Stimulated activated CD4-positive, alpha-beta T cell treated with anti-CD3 and anti-CD28 coated beads, Interleukin-15, amount 100 ng/mL, for 1 hour (primary cell): ENCODE measurements at places on chromosomes 5 and 9.

GRCh38 chr5:78993165-78993564 lies 8.1 kb upstream of the ARSB start:
- no peak for DNase-seq

DNA sequence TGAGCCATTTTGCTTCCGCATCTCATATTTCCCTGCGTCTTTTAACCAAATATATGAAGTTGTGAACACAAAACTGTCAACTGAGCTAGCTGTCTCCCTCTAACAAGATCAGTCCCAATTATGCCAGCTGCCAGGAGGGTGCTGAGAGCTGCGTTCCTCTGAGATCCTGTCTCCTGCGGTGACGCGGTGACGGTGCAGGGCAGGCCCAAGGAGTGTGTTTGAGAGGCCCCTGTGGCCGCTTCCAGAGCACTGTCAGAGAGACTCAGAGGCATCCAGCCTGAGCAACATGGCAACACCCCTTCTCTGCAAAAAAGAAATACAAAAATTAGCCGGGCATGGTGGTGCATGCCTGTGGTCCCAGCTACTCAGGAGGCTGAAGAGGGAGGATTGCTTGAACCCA lies 126.3 kb upstream of the FOXD4L5 start:
- DNase-seq, result no peak

GRCh38 chr9:32449969-32450368 lies 65.5 kb downstream of the ACO1 start:
- no peak for DNase-seq

DNA sequence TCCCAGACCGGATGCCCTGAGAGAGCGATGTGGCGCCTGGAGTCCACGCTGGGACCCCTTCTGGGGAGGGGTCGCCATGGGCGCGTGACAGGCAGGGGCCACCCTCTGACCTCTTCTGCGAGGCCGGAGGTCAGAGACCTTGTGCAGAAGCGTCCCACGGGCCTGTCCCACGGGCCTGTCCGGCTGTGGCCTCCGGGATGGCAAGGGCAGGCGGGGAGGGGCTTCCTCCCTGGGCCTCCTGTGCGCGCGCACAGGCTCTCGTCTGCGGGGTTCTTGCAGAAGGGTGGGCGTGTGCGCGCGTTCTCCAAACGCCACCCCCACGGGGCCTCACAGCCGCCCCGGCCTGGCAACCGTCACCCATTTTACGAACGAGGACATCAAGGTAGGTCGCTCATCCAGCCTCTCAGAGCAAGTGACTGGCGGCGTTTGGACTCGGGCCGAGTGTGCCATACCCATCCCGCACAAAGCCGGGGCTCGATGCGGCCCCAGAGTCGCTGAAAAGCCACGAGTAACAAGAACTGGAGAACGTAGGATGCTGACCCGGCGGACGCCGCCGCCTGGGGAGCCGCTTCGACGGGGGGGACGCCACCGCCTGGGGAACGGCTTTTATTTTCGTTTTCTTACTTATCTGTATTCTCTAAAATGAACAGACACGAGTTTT lies 897 bp downstream of the AHRR start:
- no peak for DNase-seq

DNA sequence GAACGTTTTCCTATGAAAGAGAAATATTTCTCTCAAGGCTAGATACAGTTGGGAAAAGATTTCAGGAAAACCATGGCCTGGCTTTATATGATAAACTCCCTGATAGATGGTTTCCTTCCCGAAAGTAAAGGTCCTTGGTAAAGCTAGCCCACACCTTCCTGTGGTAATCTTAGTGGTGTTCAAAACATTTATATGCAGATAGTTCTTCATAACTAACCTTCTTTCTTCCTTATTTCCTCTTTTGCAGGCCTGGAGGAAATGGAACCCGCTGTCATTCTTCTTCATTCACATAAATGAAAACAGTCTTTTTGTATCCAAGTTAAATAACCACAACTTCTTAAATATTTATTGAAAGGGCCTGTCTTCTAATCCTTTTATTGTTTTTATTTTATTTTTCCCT lies 474.0 kb upstream of the ACTBL2 start:
- DNase-seq, result no peak

- no peak for DNase-seq
Observed at GRCh38 chr5:75078027-75078426, 25.7 kb upstream of the GCNT4 start.

DNA sequence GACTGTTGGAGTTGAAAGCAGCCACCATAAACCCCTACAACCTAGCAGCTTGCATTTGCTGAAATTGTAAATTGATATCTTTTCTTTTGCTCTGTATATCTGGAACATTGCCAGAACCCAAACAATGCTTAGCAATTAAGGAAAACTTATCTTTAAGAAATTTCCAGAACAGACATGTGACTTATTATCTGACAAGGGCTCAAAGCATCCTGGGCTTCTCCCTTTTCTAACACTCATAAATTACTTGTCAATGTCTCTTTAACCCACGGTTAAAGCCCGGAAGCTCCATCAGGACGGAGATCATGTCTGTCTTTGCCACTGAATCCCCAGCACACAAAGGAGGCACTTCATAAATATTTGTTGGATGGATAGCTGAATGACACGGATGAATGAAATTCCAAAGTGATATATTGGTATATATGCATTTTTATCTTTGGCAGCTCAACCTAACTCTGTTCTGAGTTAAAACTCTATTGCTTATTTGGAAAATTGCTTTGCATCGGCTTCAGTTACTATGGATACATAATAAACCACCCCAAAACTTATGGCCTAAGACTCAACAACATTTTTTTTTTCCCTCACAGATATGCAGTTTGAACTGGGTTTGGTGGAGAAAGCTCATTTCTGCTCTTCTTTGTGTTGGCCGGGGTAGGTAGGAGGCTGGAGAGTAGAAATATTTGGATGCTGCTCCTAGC lies 103.1 kb upstream of the CLINT1 start:
- no peak for DNase-seq

GRCh38 chr5:168670881-168671575 lies 91.9 kb upstream of the PANK3 start:
- DNase-seq, result no peak

- DNase-seq, result no peak
Observed at GRCh38 chr5:154159343-154159742, 31.2 kb upstream of the GALNT10 start.

DNA sequence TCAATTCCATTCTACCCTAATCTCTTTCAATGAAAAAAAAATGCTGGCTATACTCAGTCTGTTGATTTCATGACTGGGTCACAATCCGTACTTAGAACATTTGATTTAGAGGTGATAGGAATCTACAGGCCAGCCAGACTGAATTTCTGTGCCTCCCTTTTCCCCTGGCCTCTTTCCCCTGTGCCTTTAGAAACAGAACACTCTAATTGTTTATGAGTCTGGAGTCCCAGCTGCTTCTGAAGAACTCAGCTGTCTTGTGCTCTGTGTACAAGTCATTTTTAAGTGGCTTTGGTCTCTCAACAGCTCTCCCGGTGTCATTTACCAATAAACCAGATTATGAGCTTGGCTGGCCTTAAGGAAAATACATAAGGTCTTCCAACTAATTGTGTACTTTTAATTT lies 94.1 kb upstream of the ITGA2 start:
- no peak for DNase-seq
